ENCODE measurements at places on chromosomes 5 and 9.

- no peak for DNase-seq
Measured at GRCh38 chr5:31173614-31174013, 19.9 kb upstream of the CDH6 start.

DNA sequence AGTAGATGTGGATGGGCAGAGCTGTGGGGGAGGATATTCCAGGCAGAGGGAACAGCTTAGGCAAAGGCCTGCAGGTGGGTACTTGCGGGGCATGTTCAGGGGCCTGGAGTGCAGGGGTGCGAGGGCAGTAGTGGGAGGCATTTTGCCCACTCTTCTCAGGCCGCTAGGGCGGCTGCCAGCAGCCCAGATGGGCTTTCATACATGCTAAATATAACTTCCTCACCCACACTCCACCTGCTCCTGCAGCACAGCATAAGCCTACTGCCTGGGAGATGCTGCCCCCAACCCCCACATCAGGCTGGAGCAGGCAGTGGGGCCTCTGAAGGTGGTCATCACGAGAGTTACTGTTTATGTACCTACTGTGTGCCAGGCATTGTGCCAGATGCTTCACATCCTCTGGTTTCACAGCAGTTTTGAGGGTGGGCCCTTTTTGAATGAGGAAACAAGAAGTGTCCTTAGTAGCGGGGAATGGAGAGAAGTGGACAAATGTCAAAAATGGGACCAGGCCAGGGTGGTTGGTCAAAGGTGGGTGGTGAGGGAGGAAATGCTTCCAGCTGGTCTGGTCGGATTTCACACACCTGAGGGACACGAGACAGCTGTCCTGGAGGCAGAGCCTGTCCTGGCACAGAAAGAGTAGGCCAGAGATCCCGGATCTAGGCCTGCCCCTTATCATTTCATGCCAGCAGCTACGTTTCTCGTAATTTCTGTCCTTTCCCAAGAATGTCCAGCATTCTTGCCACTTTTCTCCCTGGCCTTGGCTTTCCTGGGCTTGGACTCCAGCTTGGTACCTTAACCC is 12.1 kb downstream of the RGS14 start:
- DNase-seq = no peak

DNA sequence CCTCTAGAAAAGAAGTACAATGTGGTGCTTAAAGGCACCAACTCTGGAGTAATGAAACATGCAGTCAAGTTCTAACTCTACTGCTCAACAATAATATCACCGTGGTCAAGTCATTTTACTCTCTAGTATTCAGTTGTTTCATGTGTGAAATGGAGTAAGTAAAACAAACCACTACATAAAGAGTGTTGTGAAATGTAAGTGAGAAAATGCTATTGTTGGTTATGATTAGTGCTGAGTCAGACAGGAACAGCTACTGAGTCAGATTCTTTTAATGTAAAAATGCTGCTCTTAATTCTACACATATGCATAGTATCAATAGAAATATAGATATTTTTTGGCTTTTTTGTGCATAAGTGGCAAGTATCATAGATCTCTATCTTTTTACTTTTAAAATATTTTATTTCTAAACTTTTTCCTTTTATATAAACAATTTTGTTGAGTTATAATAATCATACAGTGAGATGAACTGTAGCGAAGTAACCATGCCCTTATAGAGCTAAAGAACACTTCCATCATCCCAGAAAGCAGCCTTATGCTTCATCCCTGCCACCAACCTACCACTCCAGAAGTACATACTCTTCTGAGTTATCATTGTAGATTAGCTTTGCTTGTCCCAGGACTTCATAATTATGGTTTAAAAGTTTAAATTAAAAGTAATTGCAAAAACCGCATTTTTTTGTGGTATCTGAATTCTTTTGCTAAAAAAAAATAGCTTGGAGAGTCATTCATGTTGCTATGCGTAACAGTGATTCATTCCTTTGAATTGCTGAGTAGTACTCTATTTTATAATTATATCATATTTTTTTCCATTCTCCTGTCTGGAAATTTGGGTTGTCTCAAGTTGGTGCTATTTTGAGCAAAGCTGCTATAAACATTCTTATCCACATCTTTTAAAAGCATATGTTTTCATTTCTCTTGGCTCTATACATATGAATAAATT is 548.2 kb upstream of the CLINT1 start:
- no peak for DNase-seq

GRCh38 chr9:74496406-74496805 is 729 bp upstream of the RORB start:
- DNase-seq = no peak

GRCh38 chr9:36922548-36922947 is 111.5 kb downstream of the PAX5 start:
- DNase-seq = no peak

DNA sequence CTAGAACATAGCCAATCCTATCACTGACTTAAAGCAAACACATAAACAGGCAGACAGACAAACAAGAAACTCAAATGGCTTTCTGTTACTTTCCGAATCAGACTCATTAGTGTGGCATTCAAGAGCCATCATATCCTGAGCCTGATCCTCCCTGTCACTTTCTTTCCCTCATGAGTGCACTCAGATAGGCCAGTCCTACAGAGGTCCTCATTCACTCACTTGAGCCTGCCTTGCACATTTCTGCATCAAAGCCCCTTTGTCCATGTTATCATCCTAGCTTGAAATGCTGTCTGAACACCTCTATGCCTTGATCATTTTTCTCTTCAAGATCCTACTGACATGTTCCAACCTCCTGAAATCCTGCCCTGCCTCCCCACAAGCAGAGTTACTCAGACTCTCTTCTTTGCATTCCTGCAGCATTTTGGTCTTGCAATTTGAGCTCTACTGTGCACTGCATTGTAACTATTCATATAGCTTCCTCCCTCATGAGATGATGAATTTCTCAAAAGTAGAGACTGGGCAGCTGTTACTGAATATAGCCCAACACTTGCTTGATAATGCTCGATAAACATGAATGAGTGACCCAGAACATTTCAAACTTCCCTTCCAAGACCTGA is 126.9 kb downstream of the PALM2AKAP2 start:
- DNase-seq = no peak

DNA sequence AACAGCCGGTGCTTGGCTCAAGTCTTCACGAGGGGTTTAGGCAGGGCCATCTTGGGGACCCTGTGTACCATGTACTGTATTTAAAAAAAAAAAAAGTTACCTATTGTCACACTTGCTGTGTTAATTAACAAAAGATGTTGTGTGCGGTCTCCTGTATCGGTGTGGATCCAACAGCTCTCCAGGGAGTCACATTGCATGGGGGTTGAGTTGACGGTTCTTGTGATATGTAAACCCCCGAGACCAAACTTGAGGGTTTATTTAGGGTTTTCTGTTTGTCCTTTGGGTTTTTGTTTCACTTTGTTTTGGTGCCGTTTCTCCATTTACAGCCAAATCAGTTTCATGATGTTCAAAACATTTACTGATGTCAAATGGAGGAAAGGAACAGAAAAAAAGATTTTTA is 22.2 kb downstream of the AMBP start:
- no peak for DNase-seq
